ENCODE measurements at places on chromosomes 7 and 10.

- DNase-seq, result no peak
Observed at GRCh38 chr10:71771821-71772617, 1.3 kb downstream of the VSIR start.

GRCh38 chr10:100318207-100318606, 11.8 kb downstream of the PKD2L1 start:
- DNase-seq, result no peak

DNA sequence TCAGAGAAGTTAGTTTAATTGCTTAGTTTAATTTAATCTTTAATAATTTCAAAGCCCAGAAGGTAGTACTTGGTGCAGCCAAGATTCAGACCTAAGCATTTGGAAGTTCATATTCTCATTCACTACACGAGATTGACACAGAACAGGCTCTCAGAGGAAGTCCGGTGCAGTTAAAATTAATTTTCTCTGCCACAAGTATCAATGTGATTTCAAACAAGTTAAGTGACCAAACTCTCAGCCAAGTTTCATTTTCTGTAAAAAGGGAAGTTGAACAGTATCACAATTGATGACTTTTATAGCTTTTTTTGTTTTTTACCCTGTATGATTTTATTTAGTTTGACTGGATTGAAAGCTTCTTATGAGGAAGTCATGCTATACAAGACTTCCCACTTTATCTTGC, 1494.9 kb upstream of the LRRTM3 start:
- no peak for DNase-seq

- DNase-seq, result no peak
Observed at GRCh38 chr10:46289209-46289810, 2.5 kb downstream of the ANTXRL start.

Measured in SHP77 (cell line).